Mammary microvascular endothelial cell (primary cell): ENCODE measurements at places on chromosomes 7 and 10. TPM values are rescaled to one million over a fixed set of nuclear protein-coding genes. Genes with fewer than 3 reads are reported as not detected.

The EPHB6 gene
- total RNA-seq, result 0.15 TPM in 1 of 2 replicates, not detected in the other

The GIMAP8 gene
- total RNA-seq, result 16.7 and 18.3 TPM in 2 replicates

The LBX1 gene
- not detected in 2 replicates for total RNA-seq

The KLHDC10 gene
- 12.9 and 13.7 TPM in 2 replicates for total RNA-seq

The TNRC18 gene
- total RNA-seq, result 26.7 and 37.2 TPM in 2 replicates

The MYH16 gene
- total RNA-seq, result 0.64 and 0.67 TPM in 2 replicates

The NEUROD6 gene
- total RNA-seq, result not detected in 2 replicates

The SYT15B gene
- total RNA-seq, result 0.80 TPM in 1 of 2 replicates, not detected in the other

The GRID2IP gene
- not detected in 2 replicates for total RNA-seq

The GNGT1 gene
- total RNA-seq, result not detected in 2 replicates

The GDF2 gene
- total RNA-seq, result not detected in 2 replicates

The TNS3 gene
- total RNA-seq, result 34.6 and 37.1 TPM in 2 replicates

The KCNIP2 gene
- total RNA-seq, result not detected in 2 replicates

The INMT gene
- 0.27 and 0.64 TPM in 2 replicates for total RNA-seq

The OR2A7 gene
- not detected in 2 replicates for total RNA-seq

The OPN1SW gene
- total RNA-seq, result not detected in 2 replicates

The RELN gene
- 25.9 and 27.9 TPM in 2 replicates for total RNA-seq

The CCL24 gene
- not detected in 2 replicates for total RNA-seq

The MICALL2 gene
- total RNA-seq, result 20.2 and 24.1 TPM in 2 replicates

The LRRD1 gene
- total RNA-seq, result 0.07 TPM in 1 of 2 replicates, not detected in the other

The MRLN gene
- total RNA-seq, result not detected in 2 replicates

The SPOCK2 gene
- 0.53 and 1.2 TPM in 2 replicates for total RNA-seq

The KAZALD1 gene
- total RNA-seq, result 0.20 and 0.40 TPM in 2 replicates

The CALN1 gene
- total RNA-seq, result not detected in 2 replicates

The ITGB8 gene
- 0.34 and 0.67 TPM in 2 replicates for total RNA-seq

The ANLN gene
- total RNA-seq, result 128 and 135 TPM in 2 replicates

The NEBL gene
- total RNA-seq, result 7.6 and 8.3 TPM in 2 replicates

The SORCS1 gene
- total RNA-seq, result not detected in 2 replicates

The LIPN gene
- total RNA-seq, result not detected in 2 replicates

The STAMBPL1 gene
- 0.44 and 0.67 TPM in 2 replicates for total RNA-seq

The PLXDC2 gene
- total RNA-seq, result 0.07 and 1.1 TPM in 2 replicates

The ABCB4 gene
- 2.1 TPM in 2 replicates for total RNA-seq

The GOLGA7B gene
- total RNA-seq, result 0.05 TPM in 1 of 2 replicates, not detected in the other

The RHOBTB1 gene
- total RNA-seq, result 18.5 and 20.9 TPM in 2 replicates

The SUN3 gene
- not detected in 2 replicates for total RNA-seq

The SRRM3 gene
- 0.10 and 0.93 TPM in 2 replicates for total RNA-seq

The NPY4R gene
- total RNA-seq, result not detected in 2 replicates

The SLC37A3 gene
- total RNA-seq, result 29.1 and 34.1 TPM in 2 replicates

The LIPM gene
- not detected in 2 replicates for total RNA-seq

The LHFPL3 gene
- not detected in 2 replicates for total RNA-seq

The IDE gene
- 24.5 and 28.6 TPM in 2 replicates for total RNA-seq

The EPDR1 gene
- total RNA-seq, result 6.3 TPM in 2 replicates

The CNPY4 gene
- total RNA-seq, result 23.8 and 25.7 TPM in 2 replicates

The NANOS1 gene
- total RNA-seq, result 0.13 and 0.25 TPM in 2 replicates

The KLF14 gene
- not detected in 2 replicates for total RNA-seq

The MYL7 gene
- not detected in 2 replicates for total RNA-seq

The TAS2R4 gene
- total RNA-seq, result not detected in 2 replicates

The HOXA13 gene
- total RNA-seq, result not detected in 2 replicates

The FAM13C gene
- total RNA-seq, result 0.20 and 0.73 TPM in 2 replicates

The MPP7 gene
- 0.34 and 0.47 TPM in 2 replicates for total RNA-seq

The FAM25G gene
- total RNA-seq, result not detected in 2 replicates

The CUZD1 gene
- total RNA-seq, result 0.89 and 1.5 TPM in 2 replicates

The PLCE1 gene
- total RNA-seq, result 0.10 and 0.13 TPM in 2 replicates

The TCF7L2 gene
- total RNA-seq, result 2.9 and 3.2 TPM in 2 replicates

The CDNF gene
- 0.44 and 1.1 TPM in 2 replicates for total RNA-seq

The HACD1 gene
- total RNA-seq, result 12.4 and 19.9 TPM in 2 replicates

The C10orf105 gene
- total RNA-seq, result not detected in 2 replicates

The DENND2A gene
- 0.07 and 0.15 TPM in 2 replicates for total RNA-seq

The CYP2E1 gene
- under 0.01 and 0.10 TPM in 2 replicates for total RNA-seq

The PON3 gene
- total RNA-seq, result not detected in 2 replicates
